Activated CD4-positive, alpha-beta T cell treated with anti-CD3 and anti-CD28 coated beads for 36 hours (primary cell): ENCODE measurements at places on chromosomes 5 and 9.

DNA sequence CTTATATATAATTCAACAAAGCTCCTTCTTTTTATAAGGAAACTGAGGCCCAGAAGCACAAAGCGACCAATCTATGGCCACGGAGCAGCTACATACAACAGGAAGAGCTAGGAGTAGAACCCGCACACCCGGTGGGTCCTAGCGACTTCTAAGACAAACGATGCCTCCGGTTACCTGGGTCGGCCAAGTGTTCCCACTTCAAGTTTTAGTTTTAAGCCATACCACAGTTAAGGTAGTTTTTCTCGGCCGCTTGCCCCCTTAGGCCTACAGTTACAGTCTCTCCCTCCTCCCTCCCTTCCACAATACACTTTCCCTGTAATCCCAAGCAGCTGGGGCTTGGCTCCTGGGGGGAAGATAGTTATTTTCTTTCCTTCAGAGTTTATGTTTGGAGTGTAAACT, 533 bp downstream of the SREK1IP1 start:
- DNase-seq, result peak; percentile 46

DNA sequence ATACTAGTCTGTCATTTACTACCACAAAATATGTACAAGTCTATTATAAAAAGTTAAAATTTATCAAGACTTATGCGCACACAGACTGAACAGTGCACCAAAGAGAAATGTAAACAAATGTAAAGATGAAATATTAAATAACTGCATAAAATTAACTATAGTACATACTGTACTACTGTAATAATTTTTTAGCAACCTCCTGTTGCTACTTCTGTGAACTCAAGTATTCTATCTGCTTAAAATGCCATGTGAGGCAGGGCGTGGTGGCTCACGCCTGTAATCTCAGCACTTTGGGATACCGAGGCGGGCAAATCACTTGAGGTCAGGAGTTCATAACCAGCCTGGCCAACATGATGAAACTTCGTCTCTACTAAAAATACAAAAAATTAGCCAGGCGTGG, 13.8 kb upstream of the ISOC1 start:
- DNase-seq, result no peak

- no peak for DNase-seq
These were observed 127.2 kb upstream of the TRPC7 start for GRCh38 chr5:136492587-136492986.

DNA sequence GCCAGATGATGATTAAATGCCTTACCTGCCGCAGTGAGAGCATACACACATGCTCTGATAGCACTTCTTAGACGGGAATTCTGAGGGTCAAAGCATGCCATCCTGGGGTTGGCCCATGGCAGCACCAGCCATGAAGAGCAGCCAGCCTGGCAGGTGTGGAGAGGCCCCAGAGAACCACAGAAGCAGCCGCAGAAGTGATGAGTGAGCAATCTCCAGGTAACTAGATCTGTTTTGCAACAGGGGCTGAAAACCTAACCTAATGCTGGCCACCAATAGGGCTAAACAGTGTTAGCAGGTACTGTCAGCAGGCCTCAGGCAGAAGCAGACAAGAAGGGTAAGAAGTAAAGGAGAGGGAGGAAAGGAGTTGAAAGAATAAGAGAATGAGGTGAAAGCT, 33.5 kb upstream of the HOMER1 start:
- DNase-seq, result no peak

- DNase-seq, result no peak
These were observed 20.9 kb upstream of the COMMD10 start for GRCh38 chr5:116063950-116064349.

GRCh38 chr5:44486591-44486990, 97.4 kb upstream of the FGF10 start:
- no peak for DNase-seq

DNA sequence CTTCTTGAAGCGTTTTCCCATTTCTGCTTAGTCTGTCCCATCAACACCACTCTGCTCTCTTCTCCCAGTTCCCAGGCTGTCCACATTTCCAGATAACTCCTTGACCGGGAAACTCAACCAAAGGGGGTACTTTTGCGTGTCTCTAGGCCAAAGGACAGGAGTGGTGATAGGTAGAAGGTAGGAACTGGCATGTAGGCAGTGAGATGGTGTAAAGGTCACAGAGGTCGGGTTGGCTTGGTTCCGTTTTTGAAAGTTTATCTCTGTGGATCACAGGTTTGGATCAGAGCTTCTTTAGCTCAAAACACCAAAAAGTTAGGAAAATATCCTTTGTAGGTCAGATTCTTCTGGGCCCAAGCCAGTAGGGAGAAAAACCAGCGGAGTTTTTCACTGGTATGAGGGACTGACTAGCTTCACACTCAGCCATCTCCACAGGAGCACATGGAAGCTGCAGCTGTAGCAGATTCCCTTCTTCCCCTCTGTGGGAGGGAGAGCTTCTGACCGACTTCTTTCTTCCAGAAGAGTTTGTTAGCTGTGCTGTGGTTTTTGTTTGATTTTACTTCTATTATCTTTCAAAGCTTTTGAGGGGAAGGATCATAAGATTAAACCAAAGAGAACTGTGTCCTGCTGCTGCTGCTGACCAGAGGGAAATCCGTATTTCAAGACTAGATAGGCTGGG, 98.4 kb upstream of the DMRT1 start:
- no peak for DNase-seq

- DNase-seq, result no peak
These were observed 20.9 kb upstream of the GZMA start for GRCh38 chr5:55081541-55081940.

- no peak for DNase-seq
These were observed 399.1 kb upstream of the PIK3R1 start for GRCh38 chr5:67816456-67816855.

GRCh38 chr9:92808726-92809451, 44.3 kb upstream of the BICD2 start:
- peak; percentile 82 for DNase-seq

- peak; percentile 28 for DNase-seq
These were observed 32.9 kb downstream of the PRRX2 start for GRCh38 chr9:129698254-129698757.

DNA sequence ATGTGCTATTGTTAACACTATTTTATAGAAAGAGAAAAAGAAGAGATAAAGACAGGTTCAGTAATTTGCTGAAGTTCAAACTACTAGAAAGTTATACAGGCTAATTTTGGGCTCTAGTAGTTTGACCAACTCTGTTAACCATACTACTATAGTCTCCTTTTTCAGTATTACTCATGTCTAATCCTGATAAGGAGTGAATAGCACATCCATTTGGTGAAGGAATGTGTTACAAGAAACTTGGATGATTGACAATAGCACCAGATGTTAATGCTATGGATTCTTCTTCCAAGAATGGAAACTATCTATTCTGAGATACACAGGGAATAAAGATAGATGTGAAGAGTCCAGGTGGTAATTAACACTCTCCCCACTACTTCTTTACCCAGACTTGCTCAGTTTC, 677.3 kb downstream of the PRELID2 start:
- no peak for DNase-seq

DNA sequence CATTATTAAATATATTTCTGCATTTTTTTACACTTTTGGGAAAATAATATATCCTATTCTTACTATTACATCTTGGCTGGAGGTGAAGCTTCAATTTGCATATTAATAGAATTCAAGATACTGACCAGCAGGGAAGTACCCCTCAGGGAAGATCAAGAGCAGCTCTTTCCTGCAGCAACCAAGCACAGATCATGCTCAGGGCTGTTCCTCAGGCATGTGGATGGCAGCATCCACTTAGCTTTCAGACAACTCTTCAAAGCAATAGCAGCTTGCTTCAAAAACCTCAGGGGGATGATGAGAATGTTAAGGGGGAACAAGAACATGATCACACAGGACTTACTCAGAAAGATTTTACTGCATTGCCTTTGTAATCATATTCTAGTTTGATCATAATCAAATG, 731.8 kb downstream of the SEMA5A start:
- no peak for DNase-seq

GRCh38 chr9:121459513-121459912, 40.1 kb downstream of the GGTA1 start:
- no peak for DNase-seq

- DNase-seq, result no peak
These were observed 7.1 kb downstream of the KIF20A start for GRCh38 chr5:138186002-138186447.

DNA sequence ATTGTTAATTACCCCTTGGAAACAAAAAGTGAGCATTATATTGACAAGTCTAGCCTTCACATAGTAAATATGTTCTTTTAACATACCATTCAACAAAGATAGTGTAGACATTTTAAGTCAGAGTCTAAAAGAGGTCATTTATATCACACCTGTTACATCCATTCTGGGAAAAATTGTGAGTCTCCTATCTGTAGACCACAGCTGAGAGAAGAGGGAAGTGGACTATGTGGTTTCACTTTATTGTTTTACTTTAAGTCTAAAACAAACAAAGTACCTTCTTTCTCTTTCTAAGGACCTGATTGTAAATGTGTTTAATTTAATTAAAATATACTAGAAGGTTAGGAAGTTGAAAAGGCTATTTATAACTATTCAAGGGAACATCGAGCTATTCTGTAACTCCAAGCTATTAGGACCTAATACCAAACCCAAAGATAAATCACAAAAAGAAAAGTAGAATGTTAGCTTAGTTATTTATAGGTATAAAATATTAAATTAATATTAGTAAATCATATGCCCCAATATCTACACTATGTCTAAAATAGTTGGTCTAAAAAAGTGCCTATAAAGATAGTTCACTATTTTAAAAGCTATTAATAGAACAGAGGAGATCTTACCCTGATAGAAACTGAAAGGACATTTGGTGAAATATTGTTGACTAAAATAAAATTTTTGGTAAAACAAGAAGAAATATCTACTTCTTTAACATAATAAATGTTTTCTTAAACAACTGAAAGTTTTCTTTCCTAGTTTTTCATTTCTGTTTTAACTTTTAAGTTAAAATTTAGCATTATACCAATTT, 134.9 kb downstream of the TMEM167A start:
- DNase-seq, result no peak

- no peak for DNase-seq
These were observed 340.7 kb downstream of the TLE4 start for GRCh38 chr9:79912318-79913070.

- no peak for DNase-seq
These were observed 122.4 kb upstream of the OSMR start for GRCh38 chr5:38723426-38723825.

- no peak for DNase-seq
These were observed 466.7 kb downstream of the ACTL7B start for GRCh38 chr9:108389056-108389455.

GRCh38 chr5:10757043-10757442, 4.0 kb downstream of the DAP start:
- no peak for DNase-seq

- no peak for DNase-seq
These were observed 45.7 kb downstream of the TMEM174 start for GRCh38 chr5:73218552-73219171.

DNA sequence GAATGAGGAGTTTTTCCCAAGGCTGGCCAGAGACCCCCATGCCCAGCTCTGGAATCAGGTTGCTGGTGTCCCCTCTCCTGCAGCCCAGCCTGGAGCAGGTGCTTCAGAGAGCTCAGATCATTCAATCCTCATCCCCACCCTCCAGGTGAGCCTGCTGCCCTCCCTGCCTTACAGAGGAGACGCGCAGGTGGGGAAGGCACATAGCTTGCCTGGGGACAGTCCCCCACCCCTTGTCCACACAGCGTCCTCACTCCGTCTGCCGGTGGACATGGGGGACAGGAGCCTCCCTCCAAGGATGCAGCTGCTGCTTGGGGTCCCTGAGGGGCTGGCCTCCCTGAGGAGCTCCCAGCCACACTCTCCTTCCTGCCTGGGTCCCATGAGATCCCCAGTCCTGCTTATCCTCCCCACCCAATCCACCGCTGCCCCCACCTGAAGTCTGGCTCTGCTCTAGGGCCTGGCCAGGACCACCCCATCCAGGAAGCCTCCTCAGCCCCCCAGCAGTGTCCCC, 17.1 kb upstream of the QSOX2 start:
- no peak for DNase-seq

DNA sequence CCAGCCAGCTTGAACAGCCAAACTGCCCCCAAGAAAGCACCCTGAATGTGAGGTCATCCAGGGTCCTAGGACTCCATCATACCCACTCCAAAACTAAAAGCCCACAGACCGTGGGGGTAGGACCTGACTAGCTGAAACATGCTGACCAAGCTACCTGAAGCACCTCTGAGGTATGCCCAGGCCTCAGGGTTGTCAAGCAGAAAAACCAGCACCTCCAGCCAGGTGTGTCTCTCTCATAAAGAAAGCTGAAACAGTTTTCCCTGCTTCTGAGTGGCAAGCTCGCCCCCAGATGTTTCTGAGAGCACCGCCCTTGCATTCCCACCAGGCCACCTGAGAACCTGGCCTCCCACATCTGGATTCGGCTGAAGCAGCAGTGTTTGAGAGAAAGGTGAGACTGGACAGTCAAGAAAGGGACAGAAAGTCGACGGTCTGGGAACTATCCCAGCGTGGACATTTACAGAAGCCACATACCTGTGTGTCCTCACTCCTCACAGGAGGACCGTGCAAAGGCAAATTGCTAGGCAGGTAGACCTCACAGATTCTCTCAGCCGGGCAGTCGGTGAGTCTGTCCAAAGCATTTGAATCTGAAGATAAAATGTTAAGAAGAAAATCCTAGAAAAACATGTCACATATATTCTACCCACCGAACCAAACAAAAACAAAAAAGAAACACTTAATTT, 155.6 kb upstream of the RASEF start:
- DNase-seq, result no peak

DNA sequence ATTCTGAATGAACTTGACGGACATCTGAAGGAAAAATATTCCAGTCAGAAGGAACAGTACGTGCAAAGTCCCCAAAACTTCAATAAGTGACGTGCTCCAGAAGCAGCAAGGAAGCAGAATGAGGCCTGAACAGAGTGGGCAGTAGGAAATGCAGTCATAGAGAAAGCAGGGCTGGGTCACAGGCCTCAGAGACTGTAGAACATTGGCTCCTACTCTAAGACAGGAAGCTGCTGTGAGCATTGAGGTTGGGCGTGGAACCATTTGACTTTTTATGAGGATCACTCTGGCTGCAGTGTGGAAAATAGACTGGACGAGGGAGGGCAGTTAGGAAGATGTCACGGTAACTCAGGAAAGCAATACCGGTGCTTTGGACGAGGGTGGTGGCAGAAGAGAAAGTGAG, 64.0 kb downstream of the DOCK8 start:
- peak; percentile 77 for DNase-seq

- peak; percentile 47 for DNase-seq
These were observed 20.4 kb downstream of the ANKS6 start for GRCh38 chr9:98775831-98776441.

GRCh38 chr5:53983568-53984460, 326.6 kb downstream of the ARL15 start:
- DNase-seq, result no peak

DNA sequence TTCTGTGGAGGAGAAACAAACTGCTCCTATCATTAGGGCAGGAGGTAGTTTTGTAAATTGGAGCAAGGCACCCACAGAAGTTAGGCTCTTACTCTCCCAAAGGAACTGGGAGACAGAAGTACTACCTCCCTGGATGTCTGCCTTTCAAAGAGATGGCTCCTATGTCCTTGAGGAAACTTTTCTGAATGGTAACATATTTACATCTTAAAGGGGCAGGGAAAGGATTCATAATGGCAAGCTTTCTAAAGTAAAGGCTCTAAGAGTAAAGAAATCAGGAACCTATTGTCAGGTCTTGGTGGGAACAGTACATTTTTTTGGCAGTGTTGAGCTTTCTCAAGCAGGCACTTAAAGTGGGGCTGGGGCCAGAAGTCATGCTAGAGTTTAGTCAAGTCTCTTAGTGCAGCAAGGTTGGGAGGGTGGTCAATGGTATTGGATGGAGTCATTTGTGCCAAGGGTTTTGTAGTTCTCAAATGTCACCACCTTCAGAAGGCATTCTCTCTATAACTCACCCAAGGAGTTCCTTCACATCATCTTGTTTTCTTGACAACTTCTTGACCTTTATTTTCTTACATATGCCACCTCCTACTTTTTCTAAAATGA, 26.3 kb upstream of the NDFIP1 start:
- peak; percentile 48 for DNase-seq
